ENCODE measurements at places on chromosomes 3 and 15. TPM values are rescaled to one million over a fixed set of nuclear protein-coding genes. Genes with fewer than 3 reads are reported as not detected.

GRCh38 chr3:128226795-128227395 is 73.6 kb downstream of the EEFSEC start:
- H3K36me3 ChIP-seq: no peaks in the 10 kb centered on the region
- H3K27ac ChIP-seq: no peak overlapping the region
- peak; percentile 62 for DNase-seq
- no peak overlapping the region for H3K4me3 ChIP-seq

- no peaks in the 10 kb centered on the region for H3K4me1 ChIP-seq
- DNase-seq: no peak
- H3K27ac ChIP-seq: no peak overlapping the region
- no peaks in the 10 kb centered on the region for H3K27me3 ChIP-seq
Measured at GRCh38 chr15:99092554-99093172, 12.2 kb upstream of the SYNM start.

- H3K4me1 ChIP-seq: no peaks in the 10 kb centered on the region
- H3K27ac ChIP-seq: no peak overlapping the region
- no peak overlapping the region for H3K4me3 ChIP-seq
- no peak for DNase-seq
- H3K27me3 ChIP-seq: no peaks in the 10 kb centered on the region
Measured at GRCh38 chr15:51280838-51281237, 57.6 kb downstream of the CYP19A1 start.

Gene MYLK
- total RNA-seq: 7.6 TPM

Gene CEP152
- total RNA-seq: 3.6 TPM

- no peak overlapping the region for H3K4me3 ChIP-seq
- H3K27ac ChIP-seq: no peak overlapping the region
- no peaks in the 10 kb centered on the region for H3K36me3 ChIP-seq
- peaks cover 18% of the 10 kb centered on the region for H3K27me3 ChIP-seq
Measured at GRCh38 chr15:45107941-45108630, 5.9 kb downstream of the DUOX2 start.

Gene HRG
- total RNA-seq: not detected

DNA sequence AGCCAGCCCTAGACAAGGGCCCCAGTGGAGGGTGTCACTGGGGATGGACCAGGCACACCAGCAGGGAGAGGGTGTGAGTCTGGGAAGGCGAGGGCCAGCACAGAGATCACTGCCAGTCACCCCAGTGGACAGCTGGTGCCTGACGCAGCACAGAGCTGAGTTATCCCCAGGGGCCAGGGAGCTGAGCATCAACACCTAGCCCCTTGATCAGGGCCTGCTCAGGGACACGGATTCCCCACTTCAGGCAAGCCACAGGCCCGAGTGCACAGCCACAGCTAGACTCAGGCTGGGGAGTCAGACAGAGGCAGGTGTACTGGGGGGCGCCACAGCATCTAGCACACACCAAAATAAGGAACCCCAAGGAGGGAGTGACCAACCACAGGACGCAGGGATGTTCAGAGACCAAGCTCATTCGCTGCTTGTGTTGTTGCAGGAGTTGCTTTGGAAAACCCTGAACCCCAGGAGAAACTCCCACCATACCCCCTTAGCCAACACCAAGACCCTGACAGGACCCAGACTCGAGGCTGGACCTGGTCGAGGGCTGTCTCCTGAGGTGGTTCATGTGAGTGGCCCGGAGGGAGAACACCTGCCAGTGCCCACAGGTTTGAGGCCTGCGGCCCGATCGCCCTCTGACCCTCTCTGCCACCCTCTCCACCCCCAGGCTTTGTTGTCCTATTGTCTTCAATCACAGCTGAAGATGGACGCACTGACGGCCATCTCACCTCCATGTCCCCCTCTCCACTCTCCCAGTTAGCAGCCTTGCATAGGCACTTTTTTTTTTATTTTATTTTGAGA is 146.8 kb downstream of the TPRA1 start:
- no peaks in the 10 kb centered on the region for H3K4me1 ChIP-seq
- H3K4me3 ChIP-seq: no peak overlapping the region
- H3K27ac ChIP-seq: no peak overlapping the region
- no peaks in the 10 kb centered on the region for H3K27me3 ChIP-seq
- DNase-seq: peak; percentile 5

Gene TAGLN3
- total RNA-seq: 0.99 TPM

DNA sequence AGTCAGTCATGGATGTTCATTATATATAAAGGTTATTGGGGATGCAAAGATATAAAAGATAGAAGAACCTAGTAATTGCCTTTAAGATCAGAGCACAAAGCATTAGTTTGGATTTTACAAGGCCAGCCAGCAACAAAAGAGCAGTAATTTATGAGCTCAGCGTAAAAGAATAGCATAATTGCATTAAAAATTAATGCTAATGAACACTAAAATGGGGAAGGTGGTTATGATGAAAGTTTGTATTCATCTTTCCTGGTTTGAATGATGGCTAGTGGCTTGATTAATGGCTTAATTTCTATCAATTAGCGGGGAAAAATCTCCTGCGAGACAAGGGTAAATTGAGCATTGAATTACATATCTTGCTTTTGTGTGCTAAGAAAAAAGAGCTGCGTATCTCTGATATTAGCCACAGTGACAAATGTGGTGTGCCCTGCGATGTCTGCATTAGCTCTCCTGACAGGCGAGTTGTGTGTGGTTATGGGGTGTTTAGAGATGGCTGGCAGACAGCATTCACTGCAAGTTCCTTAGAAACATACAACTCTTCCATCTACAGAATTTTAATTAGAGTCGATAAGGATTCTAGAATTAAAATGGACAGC is 42.8 kb upstream of the MLF1 start:
- H3K4me1 ChIP-seq: no peaks in the 10 kb centered on the region
- DNase-seq: no peak

Gene RETNLB
- not detected for total RNA-seq

- H3K36me3 ChIP-seq: no peaks in the 10 kb centered on the region
- H3K4me1 ChIP-seq: no peaks in the 10 kb centered on the region
- no peaks in the 10 kb centered on the region for H3K27me3 ChIP-seq
- no peak overlapping the region for H3K4me3 ChIP-seq
- no peak overlapping the region for H3K27ac ChIP-seq
Measured at GRCh38 chr3:70273492-70273891, 38.9 kb downstream of the MDFIC2 start.

- peaks cover 12% of the 10 kb centered on the region for H3K4me1 ChIP-seq
- H3K27me3 ChIP-seq: no peaks in the 10 kb centered on the region
- no peak overlapping the region for H3K27ac ChIP-seq
- H3K36me3 ChIP-seq: no peaks in the 10 kb centered on the region
- H3K4me3 ChIP-seq: no peak overlapping the region
Measured at GRCh38 chr3:188242436-188243123, 88.6 kb downstream of the LPP start.

Gene SLC30A4
- total RNA-seq: 2.0 TPM

DNA sequence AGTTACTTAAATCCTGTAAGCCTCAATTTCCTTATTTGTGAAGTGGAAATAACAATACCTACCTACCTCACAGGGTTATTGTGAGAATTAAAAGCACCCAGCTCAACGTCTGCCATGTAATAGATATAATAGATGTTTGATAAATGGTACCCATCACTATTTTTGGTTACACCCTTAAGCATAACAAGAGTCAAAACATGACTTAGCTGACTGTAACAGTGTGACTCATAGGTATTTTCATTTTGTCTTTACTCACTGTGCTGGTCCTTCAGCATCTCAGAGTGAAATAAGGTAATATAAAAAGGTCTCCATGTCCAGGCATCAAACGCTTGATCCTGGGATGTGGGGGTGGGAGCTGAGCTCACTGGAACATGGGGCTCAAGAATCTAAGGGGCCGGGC is 3.1 kb downstream of the CPLX3 start:
- H3K27ac ChIP-seq: no peak overlapping the region
- peaks cover 18% of the 10 kb centered on the region for H3K27me3 ChIP-seq
- no peak overlapping the region for H3K4me3 ChIP-seq
- H3K4me1 ChIP-seq: peaks cover 6% of the 10 kb centered on the region
- DNase-seq: no peak

Gene ZKSCAN7
- total RNA-seq: 7.0 TPM

Gene TKT
- total RNA-seq: 96.6 TPM

- H3K27me3 ChIP-seq: no peaks in the 10 kb centered on the region
- DNase-seq: no peak
- no peak overlapping the region for H3K27ac ChIP-seq
Measured at GRCh38 chr3:116517308-116517707, 72.0 kb upstream of the LSAMP start.

- no peak overlapping the region for H3K27ac ChIP-seq
- H3K4me3 ChIP-seq: no peak overlapping the region
- H3K36me3 ChIP-seq: no peaks in the 10 kb centered on the region
- no peak for DNase-seq
- no peaks in the 10 kb centered on the region for H3K27me3 ChIP-seq
Measured at GRCh38 chr15:48493763-48494225, 151.7 kb downstream of the FBN1 start.

Gene SLC28A1
- 0.26 TPM for total RNA-seq

GRCh38 chr15:63075984-63076713 is 33.6 kb downstream of the TPM1 start:
- no peaks in the 10 kb centered on the region for H3K36me3 ChIP-seq
- no peaks in the 10 kb centered on the region for H3K27me3 ChIP-seq
- H3K27ac ChIP-seq: no peak overlapping the region
- peaks cover 16% of the 10 kb centered on the region for H3K4me1 ChIP-seq

DNA sequence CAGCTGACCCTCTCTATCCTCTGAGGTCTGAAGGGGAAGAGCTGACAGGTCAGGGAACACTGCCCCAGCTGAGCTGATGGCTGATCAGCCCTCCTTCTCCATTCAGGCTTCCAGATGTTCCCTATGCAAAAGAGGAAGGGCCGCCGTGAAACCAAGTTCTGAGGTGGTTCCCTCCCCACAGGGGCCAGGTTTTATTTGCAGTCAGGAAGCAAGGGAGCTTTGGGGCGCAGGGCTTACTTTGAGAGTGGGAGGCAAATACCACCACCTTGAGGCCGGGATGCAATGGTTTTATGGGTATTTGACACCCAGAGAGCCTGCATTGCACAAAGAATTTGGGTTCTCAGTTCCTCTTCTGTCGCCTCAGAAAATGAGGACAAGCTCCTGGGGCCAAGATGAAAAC is 186.9 kb downstream of the ARRDC4 start:
- H3K27ac ChIP-seq: no peak overlapping the region
- no peak for DNase-seq
- no peaks in the 10 kb centered on the region for H3K36me3 ChIP-seq
- no peaks in the 10 kb centered on the region for H3K27me3 ChIP-seq
- no peaks in the 10 kb centered on the region for H3K4me1 ChIP-seq

Gene TMEM108
- not detected for total RNA-seq

DNA sequence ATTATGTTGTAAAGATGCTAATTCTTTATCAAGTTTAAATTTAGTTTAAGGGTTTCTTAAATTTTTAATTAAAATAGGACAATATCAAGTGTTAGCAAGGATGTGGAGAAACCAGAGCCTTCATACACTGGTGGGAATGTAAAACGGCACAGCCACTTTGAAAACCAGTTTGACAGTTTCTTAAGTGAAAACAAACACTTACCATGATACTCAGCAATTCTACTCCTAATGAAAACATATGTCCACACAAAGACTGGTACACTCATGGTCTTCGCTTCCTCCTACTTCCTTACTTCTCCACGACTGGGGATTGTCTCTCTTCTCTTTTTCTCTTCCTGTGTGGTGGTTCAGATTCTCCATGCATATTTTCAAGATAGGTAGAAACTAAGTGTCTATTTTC is 9.2 kb downstream of the SKIC8 start:
- H3K4me3 ChIP-seq: no peak overlapping the region
- H3K4me1 ChIP-seq: peaks cover 18% of the 10 kb centered on the region
- no peak for DNase-seq
- no peaks in the 10 kb centered on the region for H3K36me3 ChIP-seq

- H3K27ac ChIP-seq: peak overlapping the region; percentile 69
- no peaks in the 10 kb centered on the region for H3K27me3 ChIP-seq
- H3K4me1 ChIP-seq: peaks cover 67% of the 10 kb centered on the region
- H3K36me3 ChIP-seq: no peaks in the 10 kb centered on the region
Measured at GRCh38 chr15:85024509-85025336, 43.1 kb downstream of the PDE8A start.

- H3K27ac ChIP-seq: no peak overlapping the region
- DNase-seq: no peak
- no peak overlapping the region for H3K4me3 ChIP-seq
- no peaks in the 10 kb centered on the region for H3K27me3 ChIP-seq
- no peaks in the 10 kb centered on the region for H3K36me3 ChIP-seq
Measured at GRCh38 chr3:112773864-112774263, 72.8 kb downstream of the CD200R1L start.

GRCh38 chr3:122003606-122004005 is 18.4 kb downstream of the ILDR1 start:
- no peak overlapping the region for H3K4me3 ChIP-seq
- no peaks in the 10 kb centered on the region for H3K27me3 ChIP-seq
- H3K4me1 ChIP-seq: no peaks in the 10 kb centered on the region
- no peak for DNase-seq
- H3K27ac ChIP-seq: no peak overlapping the region

- no peak for DNase-seq
- H3K4me1 ChIP-seq: peaks cover 65% of the 10 kb centered on the region
- H3K4me3 ChIP-seq: no peak overlapping the region
- H3K27ac ChIP-seq: peak overlapping the region; percentile 93
- peaks cover 5% of the 10 kb centered on the region for H3K36me3 ChIP-seq
- no peaks in the 10 kb centered on the region for H3K27me3 ChIP-seq
Measured at GRCh38 chr3:46926871-46927717, 49.5 kb downstream of the CCDC12 start.

- H3K4me1 ChIP-seq: no peaks in the 10 kb centered on the region
- DNase-seq: no peak
- H3K27ac ChIP-seq: no peak overlapping the region
Measured at GRCh38 chr3:106329521-106329920, 460.7 kb upstream of the CBLB start.

DNA sequence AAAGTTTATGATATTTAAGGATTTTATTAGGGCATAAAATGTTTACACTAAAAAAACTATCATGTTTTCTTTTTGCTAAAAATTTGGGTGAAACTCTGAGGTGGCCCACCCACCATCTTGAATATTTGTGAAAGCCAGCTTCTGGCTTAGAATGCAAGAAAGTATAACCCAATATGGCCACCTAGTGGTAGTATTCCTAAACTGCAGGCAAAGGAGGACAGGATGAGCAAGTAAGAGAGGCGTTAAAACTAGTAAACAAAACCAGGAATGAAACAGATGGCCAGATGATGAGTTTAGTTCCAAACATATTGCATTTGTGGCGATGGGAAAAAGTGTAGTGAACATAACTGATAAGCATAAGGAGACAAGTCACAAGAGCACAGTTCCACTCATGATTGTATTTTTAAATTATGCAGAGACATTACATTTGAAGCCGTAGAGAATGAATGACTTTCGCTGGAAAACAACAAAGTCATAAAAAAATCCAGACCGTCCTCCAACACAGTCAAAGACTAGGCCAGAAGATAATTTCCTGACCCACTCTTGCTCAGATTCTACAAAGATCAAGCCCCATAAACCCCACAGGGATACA is 103.3 kb upstream of the PRTG start:
- no peak overlapping the region for H3K4me3 ChIP-seq
- no peak overlapping the region for H3K27ac ChIP-seq

Gene PPM1L
- 7.6 TPM for total RNA-seq

GRCh38 chr15:93152360-93152759 is 63.3 kb upstream of the RGMA start:
- H3K27me3 ChIP-seq: no peaks in the 10 kb centered on the region
- H3K4me1 ChIP-seq: peaks cover 19% of the 10 kb centered on the region
- peak overlapping the region; percentile 61 for H3K27ac ChIP-seq
- H3K4me3 ChIP-seq: no peak overlapping the region
- DNase-seq: peak; percentile 9

- no peak overlapping the region for H3K27ac ChIP-seq
- H3K4me1 ChIP-seq: no peaks in the 10 kb centered on the region
- no peak for DNase-seq
- H3K36me3 ChIP-seq: no peaks in the 10 kb centered on the region
Measured at GRCh38 chr3:66592016-66592761, 91.4 kb upstream of the LRIG1 start.

All from body of pancreas (tissue), 4 donors.